ENCODE measurements at places on chromosomes 7 and 10.

GRCh38 chr10:43674553-43675210 lies 26.0 kb upstream of the ZNF32 start:
- no peak for DNase-seq

GRCh38 chr10:122298206-122298597 lies 27.1 kb downstream of the BTBD16 start:
- no peak for DNase-seq

- no peak for DNase-seq
Observed at GRCh38 chr10:59718257-59718656, 8.6 kb upstream of the SLC16A9 start.

GRCh38 chr10:46255801-46256747 lies 30.7 kb upstream of the ANTXRL start:
- DNase-seq, result peak; percentile 32

- no peak for DNase-seq
Observed at GRCh38 chr10:15352201-15352600, 18.9 kb downstream of the FAM171A1 start.
